DMS 273 treated with DMSO at 0.1 percent for 48 hours (cell line): ENCODE measurements at places on chromosomes 3 and 15.

- no peak for DNase-seq
Observed at GRCh38 chr15:34659056-34659455, 75.6 kb upstream of the GOLGA8B start.

DNA sequence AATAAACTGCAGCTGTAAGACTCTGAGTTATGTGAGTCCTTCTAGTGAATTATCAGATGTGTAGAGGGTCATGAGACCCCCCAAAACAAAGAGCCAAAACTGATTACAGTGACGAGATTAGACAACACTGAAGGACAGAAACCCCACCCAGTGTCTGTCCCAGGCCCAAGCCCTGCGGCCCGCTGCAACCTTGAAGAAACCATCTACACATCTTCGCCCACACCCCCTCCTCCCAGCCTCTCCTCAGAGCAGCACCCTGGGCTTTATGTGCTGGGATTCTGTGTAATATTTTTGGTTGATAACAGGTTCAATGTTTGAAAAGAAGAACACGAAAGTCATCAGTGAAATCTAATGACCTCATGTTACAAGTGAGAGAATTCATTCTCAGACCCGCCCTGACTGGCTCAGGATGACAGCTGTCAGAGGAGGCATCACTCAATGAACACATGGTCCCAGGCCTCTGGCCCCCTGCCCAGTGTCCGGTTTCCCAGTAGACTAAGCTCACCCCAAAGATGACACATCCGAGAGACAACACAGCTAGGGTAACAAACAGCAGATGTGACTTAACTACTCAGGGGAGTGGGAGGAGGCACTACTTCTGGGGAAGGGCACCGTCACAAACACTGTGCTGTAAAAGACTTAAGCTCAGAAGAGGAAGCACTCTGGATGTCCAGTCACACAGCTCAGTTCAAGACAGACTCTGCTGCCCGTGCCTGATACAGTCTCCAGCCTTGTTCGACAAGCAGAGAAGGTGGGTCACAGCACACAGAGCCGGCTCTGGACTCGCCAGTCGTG is 48.9 kb downstream of the NIPA2 start:
- DNase-seq = no peak

DNA sequence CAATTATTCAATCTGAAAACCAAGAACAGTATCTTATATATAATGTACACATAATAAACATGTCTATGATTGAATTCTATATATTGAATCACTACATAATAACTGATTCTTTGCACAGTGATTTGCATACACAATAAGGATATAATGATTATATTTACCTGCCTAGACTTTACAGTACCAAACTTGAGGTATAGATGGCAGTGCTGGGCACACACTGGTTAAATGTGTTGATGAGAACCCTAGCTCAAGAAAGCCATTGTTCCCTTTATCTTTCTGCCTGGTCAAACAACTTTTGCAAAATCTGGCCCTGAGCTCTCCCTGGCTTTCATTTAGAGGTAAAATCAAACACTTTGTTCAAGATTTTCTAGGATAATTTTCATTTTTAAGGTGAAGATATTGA is 697.7 kb downstream of the TUSC7 start:
- DNase-seq = no peak

GRCh38 chr3:5349343-5349742 is 161.8 kb downstream of the EDEM1 start:
- no peak for DNase-seq

- DNase-seq = no peak
Observed at GRCh38 chr3:113377158-113377557, 64.1 kb downstream of the CFAP44 start.

DNA sequence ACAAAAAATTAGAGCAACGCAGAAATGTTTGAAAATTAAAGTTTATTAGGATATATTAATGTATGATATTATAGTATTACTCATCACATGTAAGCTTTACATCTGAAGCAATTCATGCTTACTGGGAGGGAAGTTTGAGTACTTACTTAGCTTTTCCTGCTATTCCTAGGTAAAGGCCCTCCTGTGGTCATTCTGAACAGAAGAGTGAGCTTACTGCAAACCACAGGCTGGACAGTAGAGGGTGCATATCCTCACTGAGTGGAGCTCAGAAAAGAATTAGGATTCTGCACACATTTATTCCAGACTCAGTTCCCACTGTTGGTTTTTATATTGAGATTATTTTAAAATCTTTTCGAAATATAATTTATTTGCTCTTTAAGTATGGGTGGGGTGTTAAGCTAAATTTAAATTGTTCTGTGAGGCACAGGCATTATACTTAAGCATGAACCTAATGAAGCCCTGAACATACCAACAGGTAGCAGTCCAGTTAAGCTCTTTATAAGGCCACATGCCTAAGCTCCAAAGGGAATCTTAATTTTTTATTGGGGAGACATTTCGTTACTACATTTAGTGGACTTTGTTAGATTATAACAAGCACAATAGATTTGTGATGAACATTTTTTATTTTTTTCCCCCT is 10.2 kb downstream of the MRPS22 start:
- DNase-seq = peak; percentile 23

GRCh38 chr3:195849322-195850074 is 37.8 kb upstream of the MUC4 start:
- no peak for DNase-seq

DNA sequence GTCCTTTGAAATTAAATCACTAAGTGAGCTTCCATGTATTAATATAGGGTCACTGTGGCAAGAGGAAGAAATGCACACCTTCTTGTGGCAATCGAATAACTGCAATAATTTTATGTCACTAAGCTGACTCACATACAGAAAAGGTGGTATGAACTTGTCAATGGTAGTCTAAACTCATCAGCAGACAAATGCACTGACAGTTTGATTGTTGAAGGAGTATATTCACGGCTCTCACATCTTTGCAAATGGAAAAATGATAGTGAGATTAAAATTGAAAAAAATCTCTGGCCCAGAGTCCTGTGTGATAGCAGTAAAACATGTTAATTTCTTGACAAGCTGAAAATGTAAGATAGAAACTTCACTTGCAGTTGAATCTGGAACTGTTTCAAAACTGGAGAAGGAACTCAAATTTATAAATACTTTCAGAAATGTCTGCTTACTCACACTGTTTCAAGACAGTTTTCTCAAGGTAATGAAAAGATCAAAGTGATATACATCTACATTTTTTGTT is 215.8 kb upstream of the CADM2 start:
- DNase-seq = no peak

GRCh38 chr3:105360003-105360402 is 6.7 kb upstream of the ALCAM start:
- no peak for DNase-seq

- DNase-seq = no peak
Observed at GRCh38 chr3:70247955-70248354, 64.5 kb downstream of the MDFIC2 start.

DNA sequence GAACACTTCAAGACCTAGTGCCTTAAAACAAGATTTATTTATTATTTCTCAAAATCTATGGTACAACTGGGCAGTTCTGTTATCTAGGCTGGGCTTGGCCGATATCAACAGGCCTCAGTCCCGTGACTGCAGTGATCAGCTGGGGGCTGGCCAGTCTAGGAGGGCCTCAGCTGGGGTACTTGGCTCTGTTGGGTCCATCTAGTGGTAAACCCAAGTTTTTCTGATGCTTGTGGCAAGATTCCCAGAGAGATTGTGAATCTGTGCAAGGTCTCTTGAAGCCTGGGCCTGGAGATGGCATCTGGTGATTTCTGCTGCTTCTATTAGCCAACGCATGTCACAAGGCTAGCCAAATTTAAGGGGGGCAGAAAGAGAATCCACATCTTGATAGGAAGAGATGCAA is 482.4 kb upstream of the SGO1 start:
- peak; percentile 69 for DNase-seq

DNA sequence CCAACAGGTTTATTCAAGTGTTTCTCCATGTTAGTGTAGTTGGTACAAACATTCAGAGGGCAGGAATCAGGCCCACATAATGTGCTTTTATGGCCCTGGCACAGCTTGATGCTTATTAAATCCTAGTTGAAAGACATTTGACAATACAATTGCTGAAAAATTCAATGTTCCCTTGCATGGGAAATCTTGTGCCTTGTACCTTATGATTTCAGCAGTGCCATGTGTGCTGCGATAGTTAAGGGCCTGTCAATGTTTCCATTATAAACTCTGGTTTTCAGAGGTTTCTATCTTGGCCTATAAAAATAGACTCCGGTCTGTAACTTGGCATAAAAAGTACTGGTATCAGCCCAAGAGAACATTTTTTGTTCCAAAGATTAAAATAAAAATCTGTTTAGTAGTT is 207.2 kb downstream of the TBC1D5 start:
- no peak for DNase-seq

- peak; percentile 88 for DNase-seq
Observed at GRCh38 chr3:131082871-131083863, 56.5 kb downstream of the NEK11 start.

DNA sequence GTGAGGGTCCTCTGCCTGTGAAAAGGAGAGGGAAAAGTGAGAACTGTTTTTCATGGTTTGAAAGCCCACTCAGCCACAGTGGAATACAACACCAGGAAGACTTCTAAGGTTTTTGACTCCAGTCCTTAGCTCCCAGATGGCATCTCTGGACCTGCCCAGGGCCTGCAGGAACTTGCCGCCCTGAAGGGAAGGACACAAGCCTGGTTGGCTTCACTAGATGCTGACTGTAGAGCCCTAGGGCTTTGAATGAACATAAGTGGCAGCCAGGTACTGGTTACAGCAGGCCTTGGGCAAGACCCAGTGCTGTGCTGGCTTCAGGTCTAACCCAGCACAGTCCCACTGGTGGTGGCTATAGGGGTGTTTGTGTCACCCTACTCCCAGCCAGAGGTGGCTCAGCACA is 21.3 kb upstream of the TMEM266 start:
- DNase-seq = no peak

GRCh38 chr3:69838696-69839515 is 99.6 kb downstream of the MITF start:
- DNase-seq = no peak

DNA sequence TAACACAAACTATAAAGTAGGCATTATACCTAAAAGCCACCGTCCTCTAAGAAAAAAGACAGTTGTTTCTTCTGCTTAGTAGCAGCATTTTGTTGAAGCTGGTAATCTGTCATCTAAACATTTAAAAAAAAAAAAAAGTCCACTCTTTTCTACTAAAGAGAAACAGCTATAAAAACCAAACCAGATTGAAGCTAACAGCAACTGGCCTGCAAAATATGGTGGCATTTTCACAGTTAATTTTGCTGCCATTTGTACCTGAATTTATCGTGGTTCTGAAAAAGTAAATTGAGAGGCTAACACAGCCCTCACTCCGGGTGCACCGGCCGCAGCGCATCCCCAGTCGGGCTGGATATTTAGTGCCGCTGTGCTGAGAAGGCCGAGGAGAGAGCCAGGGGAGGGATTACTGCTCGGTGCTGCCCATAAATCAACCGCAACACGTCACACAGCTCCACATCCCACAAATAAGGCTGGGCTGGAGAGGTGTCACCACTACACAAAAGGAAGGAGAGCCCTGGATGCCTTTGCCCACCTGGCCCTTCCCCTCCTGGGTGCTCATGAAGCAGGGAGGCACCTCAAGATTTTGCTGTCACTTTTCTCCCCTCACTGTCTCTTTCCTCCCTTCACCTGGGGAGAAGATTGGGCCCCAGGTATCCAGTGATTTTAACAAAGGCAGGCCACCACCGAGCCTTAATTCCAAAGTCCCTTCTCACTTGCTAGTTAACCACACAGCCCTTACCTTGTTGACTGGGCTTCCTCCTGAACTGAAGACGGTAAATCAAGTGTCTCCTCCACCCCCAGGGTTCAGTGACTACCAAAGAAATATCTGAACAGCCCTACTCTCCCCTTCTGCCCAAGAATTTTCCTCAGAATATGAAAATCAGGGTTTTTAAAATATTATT is 44.4 kb downstream of the MECOM start:
- no peak for DNase-seq

- DNase-seq = no peak
Observed at GRCh38 chr15:77622934-77623754, 9.6 kb downstream of the LINGO1 start.

DNA sequence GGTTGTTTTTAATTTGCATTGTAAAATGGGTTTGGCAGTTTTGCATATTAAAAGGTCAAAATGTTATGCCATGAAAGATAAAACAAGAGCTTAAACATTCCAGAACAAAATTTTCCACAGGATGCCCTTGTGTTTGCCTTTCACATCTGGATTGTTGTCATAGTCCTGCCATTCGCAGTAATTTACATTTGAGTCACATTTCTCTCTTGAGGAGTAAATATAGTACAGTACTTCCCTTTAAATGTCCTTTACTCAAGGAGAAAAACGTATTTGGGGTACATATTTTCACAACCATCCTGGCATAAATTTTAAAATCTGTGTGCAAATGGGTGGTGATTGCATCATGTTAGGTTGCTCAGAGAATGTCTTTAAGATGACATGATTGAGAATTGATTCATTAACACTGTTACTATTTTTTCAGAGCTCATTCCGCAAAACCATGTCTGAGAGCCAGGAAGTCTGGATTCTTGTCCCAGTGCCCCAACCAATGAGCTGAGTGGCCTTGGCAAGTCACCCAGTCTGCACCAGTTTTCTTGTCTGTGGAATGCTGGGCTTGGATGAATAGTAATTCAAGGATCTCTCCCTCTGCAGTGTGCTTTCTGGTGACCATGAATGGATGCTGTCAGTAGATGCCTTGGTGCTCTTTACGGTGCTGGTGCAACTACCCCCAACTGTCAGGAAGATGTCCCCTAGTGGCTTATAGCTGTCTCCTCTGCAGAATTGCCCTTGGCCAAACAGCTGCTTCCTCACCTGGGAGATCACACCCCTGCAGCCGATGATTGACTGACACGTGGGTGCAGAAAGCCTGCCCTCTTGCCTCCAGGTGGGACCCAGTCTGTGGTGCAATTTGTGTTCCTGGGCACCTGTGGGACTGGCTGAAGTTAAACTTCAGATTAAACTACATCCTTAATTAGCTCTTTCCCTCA is 43.0 kb downstream of the ABHD5 start:
- DNase-seq = no peak

DNA sequence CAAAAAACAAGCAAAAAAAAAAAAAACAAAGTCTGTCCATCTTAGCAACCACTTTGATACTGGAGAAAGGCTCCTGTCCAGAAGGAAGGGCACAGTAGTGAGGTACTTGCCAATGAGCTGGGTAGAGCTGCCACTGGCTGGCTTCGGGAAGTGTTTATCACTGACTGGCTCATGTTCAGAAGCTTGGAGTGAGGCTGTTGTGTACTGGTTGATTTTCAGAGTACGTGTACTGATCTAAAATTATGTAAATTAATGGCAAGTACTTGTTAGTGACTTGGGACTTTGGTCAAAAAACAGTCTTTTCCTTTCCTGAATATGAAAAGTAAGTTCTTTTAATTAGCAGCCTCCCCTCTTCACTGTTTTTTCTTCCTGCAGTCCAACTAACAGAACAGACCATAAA is 979 bp upstream of the ZNF621 start:
- no peak for DNase-seq

GRCh38 chr3:54670201-54671000 is 257.5 kb downstream of the LRTM1 start:
- peak; percentile 70 for DNase-seq
